ENCODE measurements at places on chromosomes 13 and 19. TPM values are rescaled to one million over a fixed set of nuclear protein-coding genes. Genes with fewer than 3 reads are reported as not detected.

UHRF1 gene
- 6.9 TPM for total RNA-seq

CEACAM8 gene
- under 0.01 TPM for total RNA-seq

- DNase-seq = peak; percentile 76
Measured at GRCh38 chr19:3359919-3360420, 6.4 kb upstream of the NFIC start.

DNA sequence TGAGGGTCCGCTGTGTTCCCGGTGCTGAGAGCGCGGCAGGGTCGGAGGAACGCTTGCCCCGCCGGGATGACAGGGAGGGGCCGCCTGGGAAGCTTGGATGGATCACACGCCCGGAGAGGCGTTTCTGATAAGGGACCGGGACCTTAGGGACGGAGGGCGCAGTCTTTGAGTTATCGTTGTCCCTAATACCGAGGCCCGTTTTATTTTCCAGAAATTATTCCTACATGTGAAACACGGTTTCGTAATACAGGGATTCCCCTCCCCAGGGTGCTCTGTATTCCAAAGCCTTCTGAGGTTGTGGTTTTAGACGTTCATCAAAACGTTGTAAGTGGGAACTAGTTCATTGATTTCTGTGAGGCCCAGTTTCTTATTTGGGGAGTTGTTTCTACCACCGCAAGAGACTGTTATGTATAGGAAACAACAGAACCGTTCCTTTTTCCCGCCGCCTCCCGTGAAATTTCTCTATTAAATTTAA lies 752 bp downstream of the PDCD5 start:
- DNase-seq = no peak

DNA sequence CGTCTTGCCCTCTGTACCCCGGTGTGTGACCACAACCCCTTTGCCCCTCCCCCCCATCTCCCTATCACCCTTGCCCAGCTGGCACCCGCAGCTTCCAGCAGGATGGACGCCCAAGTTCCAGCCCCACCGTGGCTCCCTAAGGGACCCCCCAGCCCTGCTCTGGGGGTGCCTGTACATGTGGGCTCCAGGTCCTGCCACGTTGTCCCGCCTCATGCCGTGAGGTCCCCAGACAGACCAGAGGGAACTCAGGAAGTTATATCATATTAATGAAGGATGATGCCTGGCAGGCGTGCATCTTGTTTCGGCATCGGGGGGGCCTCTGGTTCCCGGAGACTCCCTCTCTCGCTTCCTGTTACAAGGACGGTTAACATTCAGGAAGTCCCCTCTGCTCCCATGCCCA lies 1.6 kb upstream of the PTGIR start:
- DNase-seq = no peak

DNA sequence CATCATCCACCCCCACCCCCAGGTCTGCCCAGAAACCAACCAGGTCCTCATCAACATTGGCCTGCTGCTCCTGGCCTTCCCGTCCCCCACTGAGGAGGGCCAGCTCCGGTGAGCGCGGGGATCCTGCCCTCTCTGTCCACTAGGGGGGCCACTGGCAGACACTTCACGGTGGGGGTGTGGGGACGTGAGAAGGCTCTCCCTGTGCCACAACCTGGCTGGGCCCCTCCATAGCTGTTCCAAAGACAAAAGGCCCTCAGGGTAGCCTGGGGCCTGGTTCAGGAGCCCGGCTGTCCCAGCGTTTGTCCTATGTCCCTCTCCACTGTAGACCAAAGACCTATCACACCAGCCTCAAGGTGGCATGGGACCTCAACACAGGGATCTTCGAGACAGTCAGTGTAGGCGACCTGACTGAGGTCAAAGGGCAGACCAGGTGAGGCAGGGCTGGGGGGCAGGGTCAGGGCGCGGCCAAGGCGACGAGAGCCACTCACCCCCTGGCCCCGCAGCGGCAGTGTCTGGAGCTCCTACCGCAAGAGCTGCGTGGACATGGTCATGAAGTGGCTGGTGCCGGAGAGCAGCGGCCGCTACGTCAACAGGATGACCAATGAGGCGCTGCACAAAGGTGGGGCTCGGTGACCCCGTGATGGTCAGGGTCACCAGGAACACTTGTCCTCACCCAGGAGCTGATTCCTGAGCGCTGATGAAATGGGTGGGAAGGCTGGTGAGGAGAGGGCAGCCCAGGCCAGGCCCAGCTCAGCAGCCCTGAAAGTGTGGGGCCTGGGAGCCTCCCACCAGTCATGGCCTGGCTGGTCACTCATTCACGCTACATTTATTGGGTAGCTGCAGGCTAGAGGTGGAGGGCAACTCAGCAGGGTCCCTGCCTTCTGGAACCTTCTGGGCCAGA lies 7.9 kb downstream of the DCAF15 start:
- no peak for DNase-seq

- no peak for DNase-seq
Measured at GRCh38 chr13:31261241-31261640, 61.5 kb downstream of the B3GLCT start.

DNA sequence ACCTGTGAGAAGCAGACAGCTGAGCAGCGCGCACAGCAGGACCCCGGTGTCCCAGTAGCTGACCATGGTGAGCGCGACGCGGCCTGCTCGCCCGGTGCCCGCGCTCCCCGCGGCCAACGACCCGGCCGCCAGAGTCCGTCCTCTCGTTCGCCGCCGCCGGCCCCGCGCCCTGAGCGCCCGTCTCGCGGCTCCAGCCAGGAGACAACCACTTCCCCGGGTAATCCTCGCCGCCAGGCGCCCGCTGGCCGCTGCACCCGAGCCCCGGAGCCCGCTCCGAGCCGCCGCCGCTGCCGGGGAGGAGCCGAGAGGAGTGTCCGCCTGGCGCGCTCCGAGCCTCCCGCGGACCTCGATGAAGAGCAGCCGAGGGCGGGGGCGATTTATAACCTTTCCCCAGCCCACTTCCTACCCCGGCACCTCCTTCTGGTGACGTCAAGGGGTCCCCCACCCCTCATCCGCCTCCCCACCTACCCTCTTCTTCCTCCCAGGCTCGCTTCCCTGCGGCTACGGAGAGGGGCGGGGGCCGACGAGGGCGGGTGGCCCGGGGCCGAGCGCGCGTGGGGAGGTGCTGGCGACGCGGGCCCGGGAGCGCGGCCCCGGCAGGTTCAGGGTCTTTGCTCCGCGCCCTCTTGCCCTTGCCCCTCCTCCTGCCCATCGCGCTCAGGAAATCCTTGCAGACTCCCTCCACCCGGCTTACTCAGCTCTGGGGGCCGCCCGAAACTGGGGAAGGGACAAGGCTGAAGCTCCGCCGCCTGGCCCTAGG lies at the start of gene FLT1:
Gene FLT1, minus strand, starts transcription at position 351 of the 760 bp plus-strand sequence. Its CDS starts 285 bp downstream, at position 66.
- peak; percentile 52 for DNase-seq
